Trophoblast cell (in vitro differentiated cells and primary cell): ENCODE measurements at places on chromosomes 4 and X.

GRCh38 chr4:71008196-71008595, 14.7 kb downstream of the DCK start:
- no peak for DNase-seq

GRCh38 chr4:86957215-86957614, 22.4 kb downstream of the AFF1 start:
- peak; percentile 80 for DNase-seq

DNA sequence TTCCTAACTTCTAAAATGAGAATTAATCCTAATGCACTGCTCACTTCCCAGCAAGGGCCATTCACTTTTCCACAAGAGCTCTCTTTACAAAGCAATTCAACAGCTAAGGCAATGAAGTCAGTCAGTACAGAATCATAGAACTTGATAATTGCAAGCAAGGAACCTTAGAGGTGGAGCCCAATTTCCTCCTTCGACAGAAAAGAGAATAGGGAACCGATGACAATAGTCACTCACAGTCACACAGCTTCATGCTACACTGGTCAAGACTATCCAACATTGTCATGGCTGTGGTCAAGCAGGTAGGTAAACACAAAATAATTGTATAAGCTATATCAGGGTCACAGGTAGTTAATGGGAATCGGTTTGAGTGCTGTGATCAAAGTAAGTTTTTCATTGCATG, 90.0 kb downstream of the ELOVL6 start:
- DNase-seq: no peak

DNA sequence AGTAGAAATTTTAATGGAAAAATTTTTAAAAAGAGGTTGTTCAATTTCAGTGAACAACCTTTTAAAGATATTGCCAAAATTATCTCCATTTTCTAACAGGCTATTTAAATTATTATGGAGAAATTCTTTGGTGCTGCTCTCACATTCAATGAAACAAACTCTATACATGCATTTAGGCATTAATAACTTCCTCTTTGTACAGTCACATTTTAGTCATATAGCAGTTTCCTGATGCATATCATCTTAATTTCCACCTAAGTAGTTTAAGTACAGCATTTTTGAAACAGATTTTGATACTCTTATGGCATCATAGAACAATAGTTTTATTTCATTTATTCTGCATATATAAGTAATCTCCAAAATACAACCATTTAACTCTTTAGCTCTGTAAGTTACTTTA, 500.1 kb downstream of the STPG2 start:
- no peak for DNase-seq

- peak; percentile 63 for DNase-seq
These were observed 42.0 kb upstream of the PROM1 start for GRCh38 chr4:16125571-16126445.

- no peak for DNase-seq
These were observed 88.9 kb downstream of the RBM47 start for GRCh38 chr4:40540800-40541199.

DNA sequence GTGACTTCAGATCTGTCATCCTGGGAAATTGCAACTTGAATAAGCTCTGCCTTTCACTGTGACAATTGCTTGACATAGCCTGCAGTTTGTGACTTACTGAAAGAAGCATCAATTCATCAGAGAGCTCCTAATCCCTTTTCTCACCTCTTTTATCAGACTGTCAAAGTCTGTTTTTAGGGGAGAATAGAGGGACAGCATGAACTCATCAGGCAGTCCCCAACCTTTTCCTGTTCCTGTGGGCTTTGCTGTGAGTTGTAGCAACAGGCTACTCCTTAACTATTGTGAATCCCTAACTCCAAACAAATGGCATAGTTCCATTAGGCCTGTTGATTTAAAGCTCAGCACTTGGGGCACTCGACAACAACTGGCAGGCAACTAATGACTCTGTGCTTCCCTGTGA, 64.9 kb downstream of the DOCK11 start:
- DNase-seq: no peak
